ENCODE measurements at places on chromosomes 4 and X. TPM values are rescaled to one million over a fixed set of nuclear protein-coding genes. Genes with fewer than 3 reads are reported as not detected.

CLGN gene
- total RNA-seq, result not detected

GPR50 gene
- not detected for total RNA-seq

CLCN4 gene
- total RNA-seq, result not detected

SHROOM2 gene
- not detected for total RNA-seq

HTN1 gene
- total RNA-seq, result not detected

LUZP4 gene
- total RNA-seq, result not detected

CHIC1 gene
- total RNA-seq, result 8.6 TPM

NUDT11 gene
- total RNA-seq, result 0.65 TPM

CXCL6 gene
- total RNA-seq, result not detected

CWH43 gene
- total RNA-seq, result not detected

CYSLTR1 gene
- total RNA-seq, result 4.2 TPM

PPP4R3C gene
- total RNA-seq, result not detected

CSN1S1 gene
- total RNA-seq, result not detected

ZNF157 gene
- total RNA-seq, result 1.1 TPM

GRIA3 gene
- total RNA-seq, result 0.39 TPM

BGN gene
- not detected for total RNA-seq

AKAP14 gene
- total RNA-seq, result not detected

NOA1 gene
- total RNA-seq, result 23.6 TPM

STAP1 gene
- total RNA-seq, result 27.8 TPM

NALF2 gene
- not detected for total RNA-seq

SOD3 gene
- total RNA-seq, result not detected

SYTL4 gene
- total RNA-seq, result not detected

UGT2B11 gene
- total RNA-seq, result not detected

MAGEE2 gene
- not detected for total RNA-seq

PPEF2 gene
- 0.17 TPM for total RNA-seq

SYP gene
- 3.6 TPM for total RNA-seq

GSX2 gene
- total RNA-seq, result not detected

DRD5 gene
- total RNA-seq, result not detected

BLOC1S4 gene
- total RNA-seq, result 23.9 TPM

SPP1 gene
- 19.4 TPM for total RNA-seq
